HCT116 (cell line): ENCODE measurements at places on chromosomes 2 and 18. TPM values are rescaled to one million over a fixed set of nuclear protein-coding genes. Genes with fewer than 3 reads are reported as not detected.

- H3K4me3 ChIP-seq = peak overlapping the region; percentile 64
- no peaks in the 10 kb centered on the region for H3K36me3 ChIP-seq
- peaks cover 27% of the 10 kb centered on the region for H3K4me1 ChIP-seq
These were observed 1.5 kb downstream of the CREB1 start for GRCh38 chr2:207531032-207531952.

- H3K4me1 ChIP-seq = 0 out of 2 replicates have a peak, but pooled peaks cover 2% of the 10 kb centered on the region
- DNase-seq = no peak
- H3K4me3 ChIP-seq = no peak overlapping the region
- H3K27ac ChIP-seq = no peak overlapping the region
- H3K36me3 ChIP-seq = no peaks in the 10 kb centered on the region
These were observed 189.2 kb downstream of the OSR1 start for GRCh38 chr2:19169134-19169768.

DNA sequence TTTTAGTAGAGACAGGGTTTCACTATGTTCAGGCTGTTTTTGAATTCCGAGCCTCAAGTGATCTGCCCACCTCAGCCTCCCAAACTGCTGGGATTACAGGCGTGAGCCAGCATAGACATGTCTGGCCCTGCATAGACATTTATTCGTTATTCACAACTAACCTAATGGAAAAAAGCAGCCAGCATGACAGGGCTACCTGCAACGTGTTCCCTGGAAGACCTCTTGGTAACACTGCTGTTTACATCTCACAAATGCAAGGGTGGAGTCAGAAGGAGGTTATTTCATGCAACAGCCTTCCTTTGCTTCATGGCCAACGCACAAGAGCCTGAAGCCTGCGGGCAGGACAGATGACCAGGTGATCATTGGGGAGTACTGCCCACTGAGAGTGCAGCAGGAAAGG, 9.2 kb downstream of the SERPINE2 start:
- H3K27ac ChIP-seq = no peak overlapping the region
- no peak for DNase-seq
- H3K4me3 ChIP-seq = no peak overlapping the region
- H3K27me3 ChIP-seq = no peaks in the 10 kb centered on the region

- H3K27me3 ChIP-seq = peaks cover 68% of the 10 kb centered on the region
- no peaks in the 10 kb centered on the region for H3K4me1 ChIP-seq
- no peak overlapping the region for H3K27ac ChIP-seq
- DNase-seq = no peak
These were observed 260.6 kb downstream of the CLIP4 start for GRCh38 chr2:29375843-29376242.

MC5R gene
- total RNA-seq = not detected

CD207 gene
- total RNA-seq = not detected

STK11IP gene
- total RNA-seq = 45.0 TPM
